Aorta (tissue), 5 donors: ENCODE measurements at places on chromosomes 2 and 18.

DNA sequence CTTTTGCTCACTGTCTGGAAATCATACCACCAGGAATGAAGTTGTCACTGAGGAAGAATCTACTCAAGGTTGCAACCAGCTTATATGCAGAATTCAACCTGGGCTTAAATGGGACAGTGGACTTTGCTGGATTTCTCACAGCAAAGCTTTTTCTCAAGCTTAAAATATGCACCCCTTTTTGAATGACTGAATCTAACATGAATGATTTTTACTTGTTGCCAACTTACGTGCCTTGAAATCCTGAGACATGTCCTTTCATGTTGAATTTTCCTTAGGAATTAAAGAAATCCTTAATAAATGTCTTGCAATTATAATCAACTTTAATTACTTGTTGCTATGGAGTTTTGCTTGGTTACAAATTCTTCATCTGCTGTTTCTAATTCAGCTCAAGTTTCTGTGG is 57.4 kb downstream of the SPP2 start:
- no peak overlapping the region for H3K27ac ChIP-seq
- no peaks in the 10 kb centered on the region for H3K4me1 ChIP-seq
- H3K36me3 ChIP-seq, result no peaks in the 10 kb centered on the region
- no peaks in the 10 kb centered on the region for H3K27me3 ChIP-seq
- H3K4me3 ChIP-seq, result no peak overlapping the region

GRCh38 chr2:152627351-152627957 is 89.8 kb downstream of the PRPF40A start:
- H3K4me3 ChIP-seq, result no peak overlapping the region
- H3K4me1 ChIP-seq, result peaks cover under 1% of the 10 kb centered on the region
- H3K27me3 ChIP-seq, result no peaks in the 10 kb centered on the region
- no peak for DNase-seq

GRCh38 chr2:200092235-200092634 is 136.9 kb downstream of the MAIP1 start:
- H3K27me3 ChIP-seq, result no peaks in the 10 kb centered on the region
- no peak overlapping the region for H3K4me3 ChIP-seq
- no peak overlapping the region for H3K27ac ChIP-seq
- H3K4me1 ChIP-seq, result no peaks in the 10 kb centered on the region

DNA sequence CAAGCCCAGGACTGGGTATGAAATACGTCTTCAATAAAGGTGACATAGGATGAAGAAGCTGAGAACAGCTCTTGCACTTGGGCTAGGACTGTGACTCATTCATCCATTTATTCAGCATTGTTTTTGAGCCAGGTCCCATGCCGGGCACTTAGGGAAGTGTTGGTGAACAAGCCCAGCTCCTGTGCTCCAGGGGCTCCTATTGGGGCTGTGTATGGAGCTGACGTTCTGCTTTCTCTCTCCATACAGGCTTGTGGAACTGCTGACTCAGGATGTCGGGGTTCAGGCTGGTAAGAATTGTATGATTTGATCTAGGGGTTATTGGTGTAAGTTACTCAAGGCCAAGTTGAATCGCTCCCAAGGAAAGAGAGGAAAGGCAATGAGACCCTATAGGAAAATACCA is 24.0 kb downstream of the MYO7B start:
- H3K27me3 ChIP-seq, result no peaks in the 10 kb centered on the region
- H3K4me1 ChIP-seq, result no peaks in the 10 kb centered on the region
- H3K36me3 ChIP-seq, result no peaks in the 10 kb centered on the region
- DNase-seq, result no peak
- no peak overlapping the region for H3K27ac ChIP-seq
- H3K4me3 ChIP-seq, result no peak overlapping the region

GRCh38 chr18:47754311-47755101 is 176.0 kb downstream of the SMAD2 start:
- no peaks in the 10 kb centered on the region for H3K4me1 ChIP-seq
- H3K27ac ChIP-seq, result no peak overlapping the region
- H3K4me3 ChIP-seq, result no peak overlapping the region
- H3K36me3 ChIP-seq, result no peaks in the 10 kb centered on the region

- no peaks in the 10 kb centered on the region for H3K4me1 ChIP-seq
- H3K4me3 ChIP-seq, result no peak overlapping the region
- DNase-seq, result no peak
- no peak overlapping the region for H3K27ac ChIP-seq
Measured at GRCh38 chr2:240111253-240111652, 24.9 kb downstream of the COPS9 start.

- H3K27me3 ChIP-seq, result peaks cover 2% of the 10 kb centered on the region
- DNase-seq, result no peak
- H3K36me3 ChIP-seq, result no peaks in the 10 kb centered on the region
- no peak overlapping the region for H3K27ac ChIP-seq
- no peaks in the 10 kb centered on the region for H3K4me1 ChIP-seq
Measured at GRCh38 chr2:146821836-146822316, 1023.0 kb upstream of the ACVR2A start.

GRCh38 chr2:145769011-145769716 is 1249.2 kb upstream of the ZEB2 start:
- H3K4me3 ChIP-seq, result no peak overlapping the region
- no peaks in the 10 kb centered on the region for H3K27me3 ChIP-seq
- H3K4me1 ChIP-seq, result no peaks in the 10 kb centered on the region
- H3K36me3 ChIP-seq, result no peaks in the 10 kb centered on the region

DNA sequence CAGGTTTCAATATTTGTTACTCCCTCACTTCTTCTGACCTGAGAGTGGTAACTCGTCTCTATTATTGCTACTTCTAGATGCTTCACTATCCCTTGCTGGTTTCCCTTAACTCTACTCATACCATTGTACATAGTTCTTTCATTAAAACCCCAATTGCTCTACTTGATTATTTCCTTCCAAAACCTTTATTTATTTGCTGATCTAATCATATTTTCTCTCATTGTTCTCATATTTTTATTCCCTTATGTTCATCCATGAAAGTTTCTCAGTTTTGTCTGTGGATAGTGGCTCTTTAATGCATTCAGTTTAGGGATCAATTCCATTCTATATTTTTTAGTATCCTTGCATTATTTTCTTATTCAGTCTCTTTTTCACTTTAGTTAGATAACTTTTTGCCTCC is 42.1 kb downstream of the RND3 start:
- H3K36me3 ChIP-seq, result no peaks in the 10 kb centered on the region
- H3K4me1 ChIP-seq, result no peaks in the 10 kb centered on the region
- H3K27ac ChIP-seq, result no peak overlapping the region
- H3K27me3 ChIP-seq, result no peaks in the 10 kb centered on the region
- no peak overlapping the region for H3K4me3 ChIP-seq
- no peak for DNase-seq

DNA sequence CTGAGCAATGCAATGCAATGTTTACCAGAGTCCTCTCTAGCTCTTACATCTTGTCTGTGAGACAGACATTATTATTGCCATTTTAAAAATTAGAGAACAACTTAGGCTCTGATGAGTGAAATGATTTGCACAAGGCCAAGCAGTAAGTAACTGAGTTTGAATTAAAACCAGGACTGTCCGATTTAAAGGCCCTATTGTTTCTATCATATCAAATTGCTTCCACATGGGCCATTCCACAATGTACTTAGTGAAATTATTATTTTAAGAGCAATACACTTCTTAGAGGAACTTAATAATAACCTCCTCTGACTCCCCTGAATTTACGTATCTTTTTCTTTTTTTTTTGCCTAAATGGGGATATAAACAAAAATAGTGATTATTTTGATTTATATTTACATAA is 64.6 kb downstream of the PLCL1 start:
- no peak overlapping the region for H3K27ac ChIP-seq
- DNase-seq, result no peak
- no peaks in the 10 kb centered on the region for H3K36me3 ChIP-seq
- H3K4me3 ChIP-seq, result no peak overlapping the region

GRCh38 chr18:26073758-26074157 is 16.7 kb downstream of the SS18 start:
- no peak for DNase-seq
- H3K36me3 ChIP-seq, result no peaks in the 10 kb centered on the region
- H3K4me1 ChIP-seq, result no peaks in the 10 kb centered on the region
- H3K4me3 ChIP-seq, result no peak overlapping the region

DNA sequence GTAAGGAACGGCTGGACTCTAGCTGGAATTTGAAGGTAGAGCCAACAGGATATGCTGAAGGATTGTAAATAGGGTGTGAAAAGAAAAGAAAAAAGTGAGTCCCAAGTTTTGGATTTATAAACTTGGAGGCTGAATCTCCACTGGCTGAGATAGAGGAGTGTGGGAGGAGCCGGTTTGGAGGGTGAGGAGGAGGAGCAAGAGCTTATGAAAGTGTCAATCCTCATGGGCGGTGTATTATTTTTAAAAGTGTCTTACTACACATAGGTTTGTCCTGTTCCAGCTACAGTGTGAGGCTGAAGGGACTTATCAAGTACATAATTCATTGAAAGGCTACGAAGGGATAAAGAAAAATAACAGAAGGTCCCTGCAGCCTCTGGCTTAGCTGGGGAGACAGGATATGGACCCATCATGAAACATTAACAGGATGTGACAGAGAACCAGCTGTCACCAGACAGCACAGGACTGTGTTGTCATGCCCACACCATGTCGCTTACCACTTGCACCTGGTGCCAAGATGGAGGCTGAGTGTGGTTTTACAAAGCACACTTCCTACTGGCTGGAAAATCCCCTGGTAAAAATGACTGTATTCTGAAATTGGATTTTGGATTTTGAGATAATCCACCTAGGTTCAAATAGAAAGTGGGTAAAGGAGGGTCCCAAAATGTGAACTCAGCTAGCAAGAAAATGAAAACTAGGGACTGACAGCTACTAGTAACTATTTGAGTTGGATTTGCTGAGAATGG is 2.5 kb upstream of the MREG start:
- no peak overlapping the region for H3K4me3 ChIP-seq
- no peaks in the 10 kb centered on the region for H3K27me3 ChIP-seq
- no peak overlapping the region for H3K27ac ChIP-seq
- no peaks in the 10 kb centered on the region for H3K36me3 ChIP-seq
- DNase-seq, result no peak
- H3K4me1 ChIP-seq, result no peaks in the 10 kb centered on the region

DNA sequence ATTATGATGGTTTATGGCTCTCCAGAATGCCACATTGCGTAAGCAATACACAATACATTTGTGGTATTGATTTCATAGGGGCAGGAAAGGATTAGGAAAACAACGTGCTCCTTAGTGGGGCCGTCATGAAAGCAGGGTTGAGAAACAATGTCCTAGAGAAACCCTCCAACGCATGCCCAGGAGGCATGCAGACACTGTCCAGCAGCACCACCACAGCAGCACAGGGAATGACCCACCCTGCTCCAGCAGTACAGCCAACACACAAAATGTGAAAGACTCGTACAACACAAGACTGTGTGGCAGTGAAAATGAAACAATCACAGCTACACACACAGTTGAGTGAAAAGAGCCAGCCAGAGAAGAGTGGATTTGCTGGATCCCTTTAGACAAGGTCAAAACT is 66.3 kb downstream of the FAM168B start:
- no peak for DNase-seq
- H3K4me3 ChIP-seq, result no peak overlapping the region
- no peaks in the 10 kb centered on the region for H3K4me1 ChIP-seq
- H3K36me3 ChIP-seq, result no peaks in the 10 kb centered on the region

- DNase-seq, result no peak
- no peak overlapping the region for H3K27ac ChIP-seq
- no peaks in the 10 kb centered on the region for H3K27me3 ChIP-seq
- no peaks in the 10 kb centered on the region for H3K4me1 ChIP-seq
- no peaks in the 10 kb centered on the region for H3K36me3 ChIP-seq
- H3K4me3 ChIP-seq, result no peak overlapping the region
Measured at GRCh38 chr2:145495590-145495989, 975.7 kb upstream of the ZEB2 start.

GRCh38 chr2:121565389-121566250 is 34.9 kb downstream of the RNU4ATAC start:
- no peak overlapping the region for H3K4me3 ChIP-seq
- no peaks in the 10 kb centered on the region for H3K27me3 ChIP-seq
- H3K36me3 ChIP-seq, result no peaks in the 10 kb centered on the region
- DNase-seq, result no peak

- no peaks in the 10 kb centered on the region for H3K27me3 ChIP-seq
- H3K4me3 ChIP-seq, result no peak overlapping the region
- DNase-seq, result no peak
- no peaks in the 10 kb centered on the region for H3K4me1 ChIP-seq
- H3K27ac ChIP-seq, result no peak overlapping the region
Measured at GRCh38 chr2:120455390-120455789, 109.5 kb downstream of the INHBB start.

- no peaks in the 10 kb centered on the region for H3K27me3 ChIP-seq
- no peak for DNase-seq
- H3K4me1 ChIP-seq, result peaks cover 8% of the 10 kb centered on the region
- H3K36me3 ChIP-seq, result no peaks in the 10 kb centered on the region
Measured at GRCh38 chr18:32303400-32303799, 113.6 kb downstream of the MEP1B start.

DNA sequence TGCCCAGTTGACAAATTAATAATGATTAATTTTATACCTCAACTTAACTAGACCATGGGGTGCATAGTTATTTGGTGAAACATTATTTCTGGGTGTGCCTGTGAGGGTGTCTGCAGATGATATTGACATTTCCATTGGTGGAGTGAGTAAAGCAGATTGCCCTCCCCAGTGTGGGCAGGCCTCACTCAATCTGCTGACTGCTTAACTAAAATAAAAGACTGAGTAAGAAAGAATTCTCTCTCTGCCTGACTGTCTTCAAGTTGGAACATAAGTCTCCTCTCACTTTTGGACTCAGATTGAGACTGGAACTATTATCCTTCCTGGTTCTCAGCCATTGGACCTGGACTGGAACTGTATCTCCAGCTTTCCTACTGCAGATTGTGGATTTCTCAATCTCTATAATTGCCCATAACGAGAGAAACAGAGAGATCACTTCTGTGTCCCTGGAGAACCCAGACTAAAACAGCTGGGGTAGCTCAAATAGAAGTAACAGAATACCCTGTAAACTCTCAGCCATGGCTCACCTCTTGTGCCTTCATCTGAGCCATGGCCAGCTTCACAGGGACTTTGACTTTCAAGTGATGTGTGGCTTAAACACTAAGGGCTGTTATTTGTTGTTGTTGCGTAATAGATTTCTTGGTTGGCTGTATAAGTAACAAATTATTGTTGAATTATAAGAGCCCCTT is 575.3 kb upstream of the RAB6C start:
- no peak overlapping the region for H3K4me3 ChIP-seq
- no peaks in the 10 kb centered on the region for H3K36me3 ChIP-seq
- no peak for DNase-seq

DNA sequence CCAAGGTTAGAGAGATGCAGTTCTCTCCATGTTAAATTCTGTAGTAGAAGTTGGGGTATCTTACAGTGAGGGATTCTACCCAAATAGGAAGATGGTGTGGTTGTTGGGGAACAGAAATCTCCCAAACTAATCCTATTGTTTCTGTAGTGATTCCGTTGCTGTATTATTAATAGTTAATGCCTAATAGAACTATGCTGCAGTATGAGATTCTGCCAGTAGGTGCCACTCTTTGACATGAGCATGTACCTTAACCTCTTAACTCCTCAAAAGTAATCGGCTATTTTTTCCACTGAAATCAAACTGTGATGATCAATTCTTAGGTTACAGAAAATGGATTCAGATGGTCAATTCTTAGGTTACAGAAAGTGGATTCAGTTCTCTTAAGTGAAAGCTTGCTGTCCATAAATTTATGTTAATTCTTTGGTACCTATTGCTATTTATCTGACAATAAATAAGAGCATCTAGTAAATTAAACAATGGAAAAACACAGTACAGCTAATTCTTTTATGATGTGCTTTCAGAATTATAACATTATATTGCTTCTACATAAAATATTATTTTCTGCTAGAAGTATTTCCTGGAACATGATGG is 97.9 kb upstream of the DLX2 start:
- H3K4me3 ChIP-seq, result no peak overlapping the region
- H3K27me3 ChIP-seq, result no peaks in the 10 kb centered on the region
- no peaks in the 10 kb centered on the region for H3K4me1 ChIP-seq
- DNase-seq, result no peak
- H3K36me3 ChIP-seq, result no peaks in the 10 kb centered on the region
- no peak overlapping the region for H3K27ac ChIP-seq
